ENCODE measurements at places on chromosomes 5 and 9. TPM values are rescaled to one million over a fixed set of nuclear protein-coding genes. Genes with fewer than 3 reads are reported as not detected.

Gene SEMA6A
- 5.0 TPM for total RNA-seq

Gene PCDHAC1
- 1.1 TPM for total RNA-seq

Gene AJM1
- 0.21 TPM for total RNA-seq

Gene MAP1B
- total RNA-seq, result 50.3 TPM

Gene PCDHA8
- 0.17 TPM for total RNA-seq

Gene ARSK
- 9.2 TPM for total RNA-seq

Gene FAM169A
- total RNA-seq, result 7.1 TPM
